ENCODE measurements at places on chromosomes 12 and 14.

DNA sequence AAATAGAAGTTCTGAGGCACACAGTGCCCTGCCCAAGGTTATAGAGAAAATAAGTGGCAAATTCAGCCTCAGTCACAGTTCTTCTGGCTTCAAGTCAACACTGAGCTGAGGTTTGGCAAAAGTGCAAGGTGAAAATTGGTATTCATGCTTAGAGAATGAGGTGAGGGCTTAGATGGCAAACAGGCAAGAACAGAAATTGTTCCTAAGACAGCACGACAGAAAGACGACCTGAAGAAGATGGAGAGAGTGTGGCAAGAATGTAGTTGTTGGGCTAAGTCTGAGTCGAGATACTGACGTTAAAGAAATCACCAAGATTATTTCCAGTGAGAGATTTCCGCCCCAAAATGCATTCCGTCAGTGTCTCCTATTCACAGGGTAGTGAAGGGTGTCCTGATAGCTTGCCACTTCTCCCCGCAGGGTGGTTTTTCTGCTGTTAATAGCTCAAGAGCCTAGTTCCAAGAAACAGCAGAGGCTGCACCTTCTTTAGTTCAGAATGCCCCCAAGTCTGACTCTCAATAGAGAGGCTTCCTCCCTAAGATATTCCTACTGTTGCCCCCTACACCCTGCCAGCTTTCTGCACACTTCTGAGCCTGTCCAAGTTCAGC is 260.8 kb upstream of the AMIGO2 start:
- DNase-seq = no peak

GRCh38 chr12:19783547-19784444 is 344.5 kb downstream of the AEBP2 start:
- DNase-seq = no peak

GRCh38 chr14:91737619-91738018 is 5.7 kb upstream of the CATSPERB start:
- DNase-seq = no peak

GRCh38 chr12:23528316-23528715 is 421.2 kb downstream of the SOX5 start:
- DNase-seq = no peak

- peak; percentile 9 for DNase-seq
These were observed 22.0 kb downstream of the SLC25A21 start for GRCh38 chr14:37150414-37150813.

DNA sequence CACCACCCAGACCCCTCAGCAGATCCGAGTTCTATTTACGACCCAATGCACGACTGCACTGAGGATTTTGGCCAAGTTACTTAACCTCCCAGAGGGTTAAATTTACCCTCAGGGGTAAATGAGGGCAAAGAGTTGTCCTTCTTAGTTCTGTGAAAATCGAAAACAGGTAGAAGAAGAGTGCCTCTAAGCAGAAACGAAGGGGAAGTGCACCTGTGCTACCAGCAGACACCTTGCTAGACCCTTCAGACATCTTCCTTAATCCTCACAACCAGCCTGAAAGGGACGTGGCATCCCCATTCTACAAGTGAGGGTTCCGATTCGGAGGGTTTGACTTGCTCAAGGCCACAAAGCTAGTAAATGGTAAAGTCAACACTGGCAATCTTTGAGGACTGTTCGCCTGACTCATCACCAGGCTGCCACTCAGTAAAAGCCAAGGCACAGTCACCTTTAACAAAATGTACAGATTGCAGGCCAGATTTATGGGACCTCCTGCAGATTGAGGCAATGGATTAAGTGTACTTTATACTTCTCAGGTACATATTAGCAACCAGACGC is 1.6 kb downstream of the GSG1 start:
- DNase-seq = peak; percentile 9

GRCh38 chr12:89895101-89895500 is 186.5 kb upstream of the ATP2B1 start:
- no peak for DNase-seq

DNA sequence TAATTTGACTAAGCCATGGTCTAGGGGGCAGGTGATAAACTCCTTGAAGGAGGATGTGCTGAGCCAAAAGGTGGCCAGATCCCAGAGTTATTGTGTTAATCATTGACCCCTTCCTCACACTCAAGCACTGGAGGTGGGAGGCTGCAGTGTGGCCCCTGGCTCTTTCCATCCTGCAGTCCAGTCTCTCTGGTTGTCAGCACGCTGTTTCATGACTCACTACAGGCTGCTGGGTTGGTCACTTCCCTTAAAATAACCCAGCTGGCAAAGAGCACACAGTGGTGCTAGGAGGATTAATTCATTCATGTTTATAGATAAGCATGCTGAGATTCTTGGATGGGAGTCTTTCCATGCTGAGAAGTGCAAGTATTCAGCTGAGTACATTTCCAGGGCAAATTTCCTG is 228.9 kb downstream of the ANO2 start:
- DNase-seq = no peak

GRCh38 chr12:129753586-129753985 is 150.2 kb downstream of the TMEM132D start:
- DNase-seq = no peak

DNA sequence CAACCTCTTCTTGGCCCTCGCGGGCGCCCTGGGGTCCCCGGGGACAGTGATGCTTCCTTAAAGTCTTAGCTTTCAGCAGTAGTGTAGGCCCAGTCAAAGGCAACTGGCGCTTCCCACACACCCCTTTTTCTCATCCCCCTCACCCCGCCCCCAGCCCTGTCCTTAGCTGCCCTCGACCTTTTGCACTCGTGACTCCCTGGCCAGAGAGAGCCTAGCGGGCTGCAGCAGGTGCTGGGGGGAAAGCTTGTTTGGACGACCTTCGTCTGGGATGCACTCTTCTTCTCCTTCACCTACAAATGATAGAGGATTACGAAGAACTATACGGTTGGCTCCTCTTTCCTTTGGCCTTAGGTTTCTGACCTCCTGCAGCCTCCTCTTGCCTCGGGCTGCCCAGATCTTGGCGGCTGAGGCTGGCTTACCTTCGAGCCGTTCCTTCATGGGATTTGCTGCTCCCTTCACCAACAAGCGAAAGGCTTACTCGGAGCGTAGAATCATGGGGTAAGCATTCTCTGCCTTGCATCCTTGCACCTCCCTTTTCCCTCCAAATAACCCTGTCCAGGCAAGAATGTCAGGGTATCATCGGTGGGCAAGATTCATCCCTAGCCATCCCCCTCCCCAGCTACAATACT is 815 bp downstream of the COQ10A start:
- DNase-seq = no peak

DNA sequence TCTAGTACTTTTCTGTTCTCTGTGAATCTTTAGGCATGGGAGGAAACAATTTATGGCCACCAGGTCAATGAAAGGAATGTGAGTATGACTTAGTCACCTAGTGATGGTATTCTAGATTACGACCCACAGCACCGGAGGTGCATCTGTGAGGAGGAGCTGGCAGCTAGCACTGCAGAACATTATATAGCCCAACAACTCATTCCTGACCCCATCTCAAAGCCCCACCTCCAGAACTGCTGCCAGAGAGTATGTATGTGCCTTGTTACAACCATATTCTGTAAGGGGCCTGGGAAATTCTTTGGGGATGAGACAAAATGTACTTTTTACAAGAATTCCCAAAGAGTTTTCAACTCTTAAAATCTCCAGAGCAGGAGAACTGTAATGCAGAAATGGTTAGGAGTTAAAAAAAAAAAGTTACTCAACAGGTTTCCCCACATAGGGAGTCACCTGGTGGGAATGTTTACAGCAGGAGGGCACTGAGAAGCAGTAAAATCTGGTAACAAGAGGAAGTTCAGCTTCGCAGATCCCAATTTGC is 34.9 kb upstream of the CERS5 start:
- no peak for DNase-seq

- DNase-seq = no peak
These were observed 40.9 kb upstream of the LHX5 start for GRCh38 chr12:113512568-113512967.

DNA sequence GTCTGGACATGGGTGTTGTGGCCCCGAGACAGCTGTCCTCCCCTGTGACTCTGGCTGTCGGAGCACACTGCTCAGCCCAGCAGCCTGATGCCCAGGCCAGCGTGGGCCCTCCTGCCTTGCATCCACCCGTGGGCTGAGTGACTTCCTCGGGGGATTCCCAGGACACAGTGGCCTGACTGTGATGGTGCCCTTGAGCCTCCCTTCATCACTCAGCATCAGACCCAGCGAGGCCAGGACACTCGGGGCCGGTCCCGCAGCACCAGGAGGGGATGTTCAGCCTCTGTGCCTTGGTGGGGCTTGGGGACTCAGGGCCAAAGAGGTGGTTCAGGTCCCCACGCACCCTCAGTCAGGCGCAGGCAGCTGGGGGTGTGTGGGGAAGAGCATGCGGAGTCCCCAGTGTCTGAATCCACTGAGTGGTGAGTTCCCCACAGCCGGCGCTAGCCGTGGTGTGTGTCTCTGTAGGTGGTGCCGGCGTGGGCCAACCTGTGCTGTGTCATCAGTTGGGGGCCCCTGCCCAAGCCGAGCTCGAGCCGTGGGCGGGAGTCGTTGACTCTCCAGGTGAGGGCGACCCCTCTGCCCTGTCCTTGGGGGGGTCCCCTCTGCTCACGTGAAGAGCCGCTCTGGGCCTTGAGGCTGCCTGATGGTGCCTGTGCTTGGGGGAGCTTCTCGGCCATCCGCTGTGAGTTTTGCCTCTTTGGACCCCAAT is 185.8 kb downstream of the ADGRD1 start:
- DNase-seq = no peak

GRCh38 chr12:24172031-24172772 is 222.7 kb upstream of the SOX5 start:
- DNase-seq = no peak

DNA sequence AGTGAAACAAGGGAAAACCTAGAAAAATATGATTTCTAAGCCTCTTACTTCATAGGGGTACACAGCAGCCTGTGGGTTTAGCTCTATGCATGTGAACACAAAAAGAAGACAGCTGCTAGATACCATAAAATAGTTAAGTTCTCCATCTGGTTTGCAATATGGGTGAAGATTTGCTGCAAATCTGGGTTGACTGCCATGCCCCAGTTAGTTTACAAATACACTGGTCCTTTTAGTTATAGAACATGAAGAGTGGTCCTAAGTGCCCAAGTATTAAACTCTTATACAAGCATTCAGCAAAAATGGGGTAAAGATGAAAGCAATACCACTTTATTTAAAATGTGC is 176.1 kb downstream of the AEBP2 start:
- no peak for DNase-seq

DNA sequence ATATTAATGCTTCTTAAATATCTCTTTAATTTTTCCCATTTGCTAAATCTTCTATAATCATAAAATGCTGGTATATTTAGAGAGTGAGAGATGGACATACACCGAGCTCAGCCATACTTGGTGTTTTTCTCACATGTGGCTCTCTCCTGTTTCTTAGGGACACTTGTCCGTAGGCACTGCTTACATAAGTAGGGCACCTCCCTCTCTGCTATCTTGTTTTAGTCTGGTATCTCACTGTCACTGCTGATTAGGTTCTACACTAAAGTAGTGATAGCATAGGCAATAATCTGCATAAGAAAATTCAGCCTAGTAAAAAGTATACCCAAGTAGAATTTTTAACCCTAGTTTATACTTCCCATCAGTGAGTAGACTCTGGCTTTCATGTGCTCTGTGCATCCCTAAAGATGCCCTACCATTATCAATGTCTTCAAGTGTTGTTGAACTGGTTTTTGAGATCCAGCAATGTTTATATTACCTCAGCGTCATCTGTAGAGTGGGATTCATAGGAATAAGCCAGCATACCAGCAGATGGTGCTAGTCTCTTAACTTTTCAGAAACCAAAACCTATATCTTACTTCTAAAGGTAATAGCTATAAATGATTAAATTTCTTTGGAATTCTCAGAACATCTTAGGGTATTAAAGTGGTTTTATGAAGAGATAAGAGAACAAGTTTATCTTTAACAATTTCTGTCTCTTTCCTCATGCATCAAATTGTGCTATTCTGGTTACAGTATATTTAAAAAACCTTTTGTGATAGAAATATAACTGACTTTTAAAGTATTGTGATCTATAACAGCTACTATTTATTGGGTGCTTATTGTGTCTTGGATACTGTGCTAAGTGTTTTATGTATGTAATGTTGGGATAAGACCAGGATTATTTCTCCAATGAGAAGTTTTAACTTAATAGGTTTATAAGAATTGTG is 32.9 kb downstream of the ARID2 start:
- DNase-seq = peak; percentile 27

DNA sequence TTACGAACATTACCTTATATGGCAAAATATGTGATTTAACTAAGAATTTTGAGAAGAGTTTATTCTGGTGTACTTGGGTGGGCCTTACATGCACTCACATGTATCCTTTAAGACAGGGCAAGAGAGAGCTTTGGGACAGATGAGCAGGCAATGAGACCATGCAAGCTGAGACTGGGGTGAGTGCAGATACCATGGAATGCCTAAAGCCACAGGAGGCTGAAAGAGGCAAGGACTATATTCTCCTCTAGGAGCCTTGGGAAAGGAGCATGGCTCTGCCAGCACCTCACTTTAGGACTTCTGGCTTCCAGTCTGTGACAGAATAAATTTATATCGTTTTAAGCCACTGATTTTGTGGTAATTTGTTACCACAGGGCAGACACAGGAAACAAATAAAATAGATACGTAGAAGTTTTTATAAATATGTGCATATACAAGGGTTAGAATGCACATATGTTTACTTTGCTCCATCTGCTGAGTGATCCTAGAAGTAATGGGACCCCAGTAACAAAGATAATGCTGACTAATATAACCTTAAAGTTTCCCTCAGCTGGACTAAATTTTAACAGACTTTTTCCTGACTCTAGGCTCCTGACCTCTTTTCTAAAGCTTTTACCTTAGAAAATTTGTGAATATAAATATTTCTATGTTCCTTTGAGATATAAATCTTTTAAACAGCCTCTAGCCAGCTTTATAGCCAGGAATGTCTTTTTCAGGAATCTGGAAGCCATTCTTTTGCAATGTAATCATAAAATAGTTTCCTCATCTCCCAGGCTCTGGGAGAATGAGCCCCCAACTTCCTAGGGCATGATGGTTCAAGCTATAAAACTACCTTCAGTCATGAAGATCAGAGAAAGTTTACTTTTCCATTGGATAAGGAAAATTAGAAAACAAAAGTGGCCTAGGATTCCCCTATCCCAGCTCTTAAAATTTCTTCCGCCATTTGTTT is 216.8 kb downstream of the PPFIA2 start:
- no peak for DNase-seq

- DNase-seq = no peak
These were observed 1.9 kb upstream of the GPR33 start for GRCh38 chr14:31489691-31490090.

DNA sequence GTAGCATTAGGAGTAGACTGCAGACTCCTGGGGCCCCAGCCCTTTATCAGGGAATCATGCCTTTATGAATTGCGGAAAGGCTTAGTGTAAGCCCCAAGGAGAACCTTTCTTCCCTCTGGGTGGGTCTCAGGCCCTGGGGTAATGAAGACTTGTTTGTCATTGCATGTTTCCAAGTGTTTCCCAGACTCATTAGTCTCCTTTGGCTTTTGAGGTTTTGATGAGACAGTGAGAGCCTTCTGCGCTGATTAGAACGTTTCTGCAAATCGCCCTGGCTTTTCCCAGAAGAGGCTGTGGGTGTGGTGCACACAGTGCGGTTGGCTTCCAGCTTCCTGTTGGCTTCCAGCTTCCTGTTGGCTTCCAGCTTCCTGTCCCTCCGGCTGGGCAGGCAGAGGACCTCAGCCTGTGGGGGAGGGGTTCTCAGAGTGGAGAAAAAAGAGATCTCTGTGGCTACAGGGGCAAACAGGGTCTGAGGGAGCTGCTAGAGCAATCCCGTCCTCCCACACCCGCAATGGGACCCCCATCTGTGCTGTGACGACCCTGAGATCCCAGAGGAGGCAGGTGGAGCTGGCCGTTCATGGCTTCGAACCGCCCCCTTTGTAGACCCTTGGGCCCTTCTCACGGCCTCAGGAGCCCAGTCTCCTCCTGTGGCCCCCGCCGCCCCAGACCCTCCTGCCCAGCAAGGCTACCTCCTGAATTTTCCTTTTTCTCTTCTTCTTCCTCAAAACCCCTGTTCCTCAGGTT is 42.1 kb downstream of the GPR68 start:
- no peak for DNase-seq

Data from putamen (tissue), 1 donor.